SHP77 (cell line): ENCODE measurements at places on chromosomes 12 and 14.

GRCh38 chr14:78479127-78479780, 309.1 kb downstream of the NRXN3 start:
- no peak for DNase-seq

DNA sequence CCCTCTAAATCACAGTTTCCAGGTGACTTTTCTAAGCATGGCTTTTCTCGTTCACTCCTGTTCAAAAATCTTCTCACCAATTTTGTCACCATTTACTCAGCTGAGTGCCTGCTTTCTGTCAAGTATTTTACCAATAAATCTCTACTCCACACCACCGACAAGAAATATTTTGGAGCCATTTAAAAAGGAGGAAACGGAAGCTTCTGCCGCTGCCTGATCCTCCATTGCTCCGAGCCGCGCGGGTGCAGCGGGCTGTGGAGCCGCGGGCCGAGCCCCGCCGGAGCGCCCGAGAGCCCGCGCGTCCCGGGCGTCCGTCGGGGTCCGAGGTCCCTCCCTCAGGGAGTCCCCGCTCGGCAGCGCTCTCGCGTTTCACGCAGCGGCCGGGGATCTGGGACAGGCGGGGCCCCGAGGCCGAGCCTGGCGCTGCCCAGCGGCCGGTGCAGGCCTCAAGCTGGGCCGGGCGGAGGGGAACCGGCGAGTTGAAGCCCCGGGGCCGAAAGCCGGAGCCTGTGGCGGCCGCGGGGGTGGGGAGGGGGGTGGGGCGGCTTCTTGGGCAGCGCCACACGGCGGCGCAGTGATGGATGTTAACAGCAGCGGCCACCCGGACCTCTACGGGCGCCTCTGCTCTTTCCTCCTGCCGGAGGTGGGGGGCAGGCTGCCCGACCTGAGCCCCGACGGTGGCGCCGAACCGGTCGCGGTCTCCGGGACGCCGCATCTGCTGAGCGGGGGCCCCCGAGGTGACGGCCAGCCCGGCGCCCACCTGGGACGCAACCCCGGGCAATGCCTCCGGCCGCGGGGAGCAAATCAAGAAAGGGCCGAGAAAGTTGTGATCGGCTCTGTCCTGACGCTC, 1.1 kb upstream of the HEBP1 start:
- peak; percentile 41 for DNase-seq

GRCh38 chr14:73259837-73260236, 22.5 kb downstream of the PAPLN start:
- DNase-seq, result no peak

DNA sequence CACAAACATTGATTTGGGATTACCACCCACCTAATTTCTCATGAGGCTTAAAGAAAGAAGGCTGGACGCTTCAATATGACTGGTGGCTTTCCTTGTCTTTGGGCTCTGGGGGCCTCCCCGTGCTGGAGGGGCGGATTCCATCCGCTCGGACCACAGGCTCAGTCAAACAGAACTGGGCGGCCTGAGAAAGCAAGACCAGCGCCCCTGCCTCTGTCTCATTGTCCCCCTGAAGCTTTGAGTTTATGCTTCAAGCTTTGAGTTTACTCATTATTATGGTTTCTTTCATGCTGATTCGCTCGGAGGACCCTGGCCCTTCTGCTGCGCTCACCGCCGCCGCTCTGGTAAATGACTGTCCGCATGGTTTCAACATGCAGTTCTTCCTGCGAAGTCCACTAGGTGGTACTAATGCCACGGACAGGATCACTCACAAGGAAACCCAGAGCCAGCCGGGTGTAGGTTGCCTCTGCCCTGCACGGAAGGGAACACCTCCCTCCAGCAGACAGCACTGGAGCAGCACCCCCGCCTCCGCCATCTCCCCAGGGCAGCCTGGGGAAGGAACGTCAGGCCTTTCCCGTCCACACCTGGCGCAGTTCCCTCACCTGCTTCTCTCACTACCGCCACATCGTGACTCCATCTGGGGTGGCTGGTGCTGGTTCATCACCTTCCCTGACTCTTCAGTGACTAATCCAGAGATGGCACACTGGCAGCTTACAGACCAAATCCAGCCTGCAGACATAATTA, 13.2 kb upstream of the TIGAR start:
- DNase-seq, result peak; percentile 73

- no peak for DNase-seq
Measured at GRCh38 chr12:13594731-13595514, 386.5 kb downstream of the GRIN2B start.

DNA sequence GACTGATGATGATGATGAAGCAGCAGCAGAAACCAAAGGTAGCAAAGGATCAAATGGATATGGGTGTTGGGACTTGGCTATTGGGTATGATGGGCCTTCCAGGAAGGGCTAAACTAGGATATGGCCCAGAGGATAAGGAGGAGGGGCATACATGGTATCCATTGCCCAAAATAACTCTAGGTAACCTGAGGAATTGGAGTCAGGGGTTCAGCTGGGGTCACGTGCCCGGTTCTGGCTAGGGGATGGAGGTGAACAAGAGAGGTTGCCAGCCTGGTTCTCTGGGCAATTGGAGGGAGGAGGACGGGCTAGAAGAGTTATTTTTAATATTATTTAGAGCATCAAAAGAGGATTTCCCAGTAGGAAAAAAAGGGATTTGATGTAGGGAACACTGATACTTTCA, 2.7 kb upstream of the ANKRD52 start:
- no peak for DNase-seq

- DNase-seq, result no peak
Measured at GRCh38 chr14:61188196-61188595, 92.9 kb downstream of the TMEM30B start.

DNA sequence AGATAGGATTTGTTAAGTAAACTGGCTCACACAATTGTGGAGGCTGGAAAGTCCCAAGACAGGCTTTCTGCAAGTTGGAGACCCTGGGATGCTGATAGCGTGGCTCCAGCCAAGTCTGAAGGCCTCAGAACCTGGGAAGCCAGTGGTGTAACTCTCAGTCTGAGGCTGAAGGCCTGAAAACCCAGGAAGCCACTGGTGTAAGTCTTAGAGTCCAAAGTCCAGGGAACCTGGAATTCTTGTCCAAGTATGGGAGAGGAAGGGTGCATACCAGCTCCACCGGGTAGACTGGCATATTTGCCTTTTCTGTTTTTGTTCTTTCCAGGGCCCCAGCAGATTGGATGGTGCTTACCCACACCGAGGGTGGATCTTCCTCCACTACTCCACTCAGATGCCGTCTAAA, 18.1 kb downstream of the GMFB start:
- no peak for DNase-seq

DNA sequence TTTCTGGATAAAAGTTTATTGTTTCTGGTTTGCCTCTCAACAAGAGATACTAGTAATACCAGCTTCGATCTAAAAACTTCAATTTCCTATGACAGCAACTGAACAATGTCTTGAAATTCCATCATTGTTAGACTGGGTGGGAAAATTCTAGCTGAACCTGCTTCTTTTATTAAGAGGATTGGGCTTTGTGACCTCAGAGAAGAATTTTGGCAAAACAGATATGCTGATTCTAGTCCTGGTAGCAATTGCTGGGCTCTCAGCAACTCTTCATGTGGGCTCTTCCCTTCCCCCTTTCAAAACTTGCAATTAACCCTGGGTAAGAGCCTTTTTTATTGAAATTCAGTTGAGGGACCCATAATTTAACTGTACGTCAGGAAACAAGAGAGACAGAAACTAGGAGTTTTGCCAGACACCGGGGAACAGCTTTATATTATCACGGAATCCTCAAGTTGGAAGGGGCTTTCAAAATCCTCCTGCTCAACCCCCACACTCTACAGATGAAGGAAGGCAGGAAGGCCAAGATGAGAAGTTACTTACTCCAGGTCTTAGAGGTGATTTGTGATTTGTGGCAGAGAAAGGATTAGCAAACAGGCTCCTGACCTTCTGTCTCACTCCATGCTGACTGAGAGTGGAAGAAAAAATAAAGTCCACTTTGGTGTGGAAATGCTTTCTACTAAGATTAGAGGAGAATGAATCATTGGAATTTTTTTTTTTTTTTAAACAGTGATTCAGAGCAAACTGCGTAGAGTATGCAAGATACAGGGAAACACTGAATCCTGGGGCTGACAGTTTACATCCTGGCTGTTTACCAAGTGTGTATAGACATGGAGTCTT, 239.0 kb upstream of the ATP2B1 start:
- no peak for DNase-seq

GRCh38 chr12:106974511-106974910, 12.4 kb downstream of the MTERF2 start:
- DNase-seq, result peak; percentile 29

DNA sequence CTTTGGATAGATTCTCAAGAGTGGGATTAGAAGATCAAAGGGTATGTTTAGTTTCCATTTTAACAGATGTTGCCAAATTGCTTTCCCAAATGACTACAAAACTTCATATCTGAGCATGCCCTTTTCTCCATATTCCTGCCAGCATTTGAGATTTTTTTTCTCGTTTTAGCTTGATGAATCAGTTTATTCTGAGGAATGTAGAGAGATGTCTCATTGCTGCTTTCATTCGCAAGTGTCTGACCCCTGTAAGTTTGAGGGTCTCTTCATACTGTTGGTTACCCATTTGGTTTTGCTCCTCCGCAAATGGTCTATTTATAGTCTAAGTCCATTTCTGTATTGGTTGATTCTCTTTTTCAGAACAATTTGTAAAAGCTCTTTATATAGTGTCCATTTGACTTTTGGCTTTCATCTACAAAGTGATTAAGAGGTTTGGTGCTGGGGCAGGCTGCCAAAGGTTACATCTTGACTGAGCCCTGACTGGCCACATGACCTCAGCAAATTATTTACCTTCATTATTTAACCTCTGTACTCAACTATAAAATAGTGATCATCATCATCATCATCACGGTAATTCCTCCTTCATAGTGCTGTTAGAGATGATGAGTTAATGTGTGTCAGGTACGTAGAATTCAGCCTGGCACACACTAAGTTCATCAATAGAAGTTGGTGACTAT, 33.6 kb downstream of the HCAR2 start:
- DNase-seq, result no peak

- no peak for DNase-seq
Measured at GRCh38 chr12:132639956-132640520, 21.5 kb downstream of the P2RX2 start.

DNA sequence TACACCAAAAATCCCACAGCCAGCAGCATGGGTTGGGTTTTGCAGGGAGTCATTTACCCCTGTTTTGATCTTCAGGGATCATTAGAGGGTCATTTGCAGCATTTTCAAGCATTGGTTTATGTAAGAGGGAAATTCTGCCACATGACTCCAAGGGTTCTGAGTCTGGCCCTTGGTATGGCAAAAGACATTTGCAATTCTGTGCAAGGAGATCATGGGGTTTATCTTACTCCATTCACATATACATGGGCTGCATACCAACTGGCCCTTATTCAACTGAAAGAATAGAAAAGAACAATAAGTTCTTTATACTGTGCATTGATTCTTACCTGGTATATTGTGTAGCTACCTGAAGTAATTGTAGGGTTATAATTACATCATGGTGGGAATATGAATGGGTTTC, 13.7 kb downstream of the SIX4 start:
- DNase-seq, result no peak

DNA sequence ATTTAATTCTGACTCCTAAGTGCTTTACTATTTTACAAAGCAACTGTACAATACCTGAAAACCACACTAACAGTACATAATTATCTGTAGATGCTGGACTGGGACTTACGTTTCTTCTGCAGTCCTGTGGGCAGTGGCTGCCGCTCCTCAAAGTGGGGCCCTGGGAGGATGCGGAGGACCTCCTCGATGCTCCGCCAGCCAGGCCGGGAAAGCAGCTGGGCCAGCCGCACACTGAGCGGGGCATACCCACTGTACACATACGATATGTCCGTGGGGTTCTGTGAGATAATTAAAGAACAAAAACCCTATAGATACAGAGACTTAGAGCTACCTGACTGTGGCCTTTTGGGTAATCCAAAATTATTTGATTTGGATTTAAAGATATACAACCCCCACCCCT, 6.8 kb upstream of the DIABLO start:
- no peak for DNase-seq

DNA sequence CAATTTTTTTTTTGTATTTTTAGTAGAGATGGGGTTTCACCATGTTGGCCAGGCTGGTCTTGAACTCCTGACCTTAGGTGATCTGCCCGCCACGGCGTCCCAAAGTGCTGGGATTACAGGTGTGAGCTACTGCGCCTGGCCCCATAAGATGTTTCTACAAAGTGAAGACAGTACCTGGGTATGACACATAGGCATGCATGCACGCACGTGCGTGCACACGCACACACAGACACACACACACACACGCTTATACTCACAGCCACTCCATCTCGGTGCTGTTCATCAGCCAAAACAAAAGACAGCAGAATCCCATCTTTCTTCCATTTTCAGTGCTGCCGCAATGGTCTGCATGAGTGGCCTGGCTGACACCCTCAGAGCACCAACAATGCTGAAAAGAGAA, 63.9 kb downstream of the VCPKMT start:
- no peak for DNase-seq

DNA sequence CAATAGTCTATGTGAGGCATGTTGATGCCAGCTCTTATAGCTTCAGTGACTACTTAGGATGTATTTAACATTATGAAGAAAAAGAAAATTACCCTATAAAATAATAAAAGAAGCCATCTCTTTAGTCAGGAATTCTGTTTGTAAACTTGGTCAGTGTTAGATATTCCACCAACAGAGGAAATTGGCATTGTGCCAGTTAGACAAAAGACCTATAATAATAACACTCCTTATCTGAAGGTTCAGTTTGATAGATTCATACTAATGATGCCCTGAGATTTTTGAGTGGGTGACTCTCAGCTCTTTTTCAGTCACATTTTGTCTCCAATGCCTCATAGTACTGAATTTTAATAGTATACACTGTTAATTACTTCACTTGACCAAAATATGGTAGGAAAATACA, 6.6 kb downstream of the SYT10 start:
- no peak for DNase-seq
